ENCODE measurements at places on chromosomes 3 and 15.
A peak's percentile ranks its signal among the peaks of the same experiment; 100 is the strongest.

DNA sequence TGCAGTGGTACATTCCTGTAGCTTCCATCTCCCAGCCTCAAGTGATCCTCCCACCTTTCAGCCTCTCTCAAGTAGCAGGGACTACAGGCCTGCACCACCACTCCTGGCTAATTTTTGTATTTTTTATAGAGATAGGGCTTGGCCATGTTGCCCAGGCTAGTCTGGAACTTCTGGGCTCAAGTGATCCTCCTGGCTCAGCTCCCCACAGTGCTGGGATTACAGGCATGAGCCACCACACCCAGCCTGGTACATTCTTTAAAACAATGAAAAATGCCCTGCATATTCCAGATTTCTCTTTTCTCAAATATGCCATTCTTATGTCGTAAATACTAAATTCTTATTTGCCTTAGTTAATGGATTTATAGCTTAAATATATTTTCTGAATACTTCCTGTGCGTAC is 581.4 kb downstream of the MECOM start:
- DNase-seq, result no peak

GRCh38 chr15:66004618-66005262 is 135.4 kb downstream of the RAB11A start:
- DNase-seq, result peak; percentile 73

DNA sequence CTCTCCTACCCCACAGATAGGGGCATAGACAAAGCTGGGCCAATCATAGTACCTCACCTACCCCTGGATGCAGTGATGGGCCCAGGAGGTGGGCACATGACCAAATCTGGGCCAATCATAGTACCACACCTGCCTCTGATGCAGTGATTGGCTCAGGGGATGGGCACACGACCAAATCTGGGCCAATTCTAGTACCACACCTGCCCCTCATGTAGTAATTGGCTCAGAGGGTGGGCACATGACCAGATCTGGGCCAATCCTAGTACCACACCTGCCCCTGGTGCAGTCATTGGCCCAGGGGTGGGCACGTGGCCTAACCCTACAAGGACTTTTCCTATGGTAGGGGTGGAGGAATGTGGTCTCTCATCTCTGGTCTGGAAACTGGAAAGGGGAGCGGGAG is 56.9 kb upstream of the MEF2A start:
- DNase-seq, result peak; percentile 1

GRCh38 chr3:139547666-139548065 is 8.1 kb upstream of the RBP1 start:
- DNase-seq, result no peak

DNA sequence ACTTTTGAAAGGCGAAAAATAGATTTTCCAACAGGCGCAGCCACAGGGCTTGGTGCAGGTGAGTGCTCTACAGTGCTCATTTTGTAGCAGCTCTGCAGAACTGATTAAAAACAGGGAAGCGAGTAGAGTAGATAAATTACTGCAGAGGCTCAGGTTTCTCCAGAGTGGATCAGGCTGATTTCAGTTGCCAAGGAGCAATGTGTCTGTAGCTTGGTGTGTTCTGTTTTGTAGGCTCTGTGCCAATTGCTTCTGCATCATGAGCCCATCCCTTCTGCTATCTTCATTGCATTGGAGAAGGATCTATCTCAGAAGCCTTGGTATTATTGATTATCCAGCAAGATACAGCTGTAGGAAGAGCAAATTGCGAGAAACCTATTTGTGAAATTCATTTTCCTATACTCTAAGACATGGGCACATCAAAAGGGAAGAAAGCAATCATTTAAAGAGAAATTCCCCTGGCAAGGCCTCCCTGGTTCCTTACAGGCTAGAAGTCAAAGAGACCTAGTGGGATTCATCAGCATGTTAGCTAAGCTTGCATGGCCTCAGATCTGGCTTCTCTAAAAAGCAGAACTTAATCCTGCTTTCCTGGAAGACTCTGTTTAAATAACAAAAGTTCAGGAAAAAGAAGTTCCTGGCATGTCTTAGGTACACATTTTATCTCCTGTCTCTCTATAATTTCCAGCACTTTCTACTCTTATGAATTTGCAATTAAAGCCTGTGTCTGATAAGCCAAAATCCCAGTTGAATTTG is 432.4 kb upstream of the ATP10A start:
- DNase-seq, result no peak

DNA sequence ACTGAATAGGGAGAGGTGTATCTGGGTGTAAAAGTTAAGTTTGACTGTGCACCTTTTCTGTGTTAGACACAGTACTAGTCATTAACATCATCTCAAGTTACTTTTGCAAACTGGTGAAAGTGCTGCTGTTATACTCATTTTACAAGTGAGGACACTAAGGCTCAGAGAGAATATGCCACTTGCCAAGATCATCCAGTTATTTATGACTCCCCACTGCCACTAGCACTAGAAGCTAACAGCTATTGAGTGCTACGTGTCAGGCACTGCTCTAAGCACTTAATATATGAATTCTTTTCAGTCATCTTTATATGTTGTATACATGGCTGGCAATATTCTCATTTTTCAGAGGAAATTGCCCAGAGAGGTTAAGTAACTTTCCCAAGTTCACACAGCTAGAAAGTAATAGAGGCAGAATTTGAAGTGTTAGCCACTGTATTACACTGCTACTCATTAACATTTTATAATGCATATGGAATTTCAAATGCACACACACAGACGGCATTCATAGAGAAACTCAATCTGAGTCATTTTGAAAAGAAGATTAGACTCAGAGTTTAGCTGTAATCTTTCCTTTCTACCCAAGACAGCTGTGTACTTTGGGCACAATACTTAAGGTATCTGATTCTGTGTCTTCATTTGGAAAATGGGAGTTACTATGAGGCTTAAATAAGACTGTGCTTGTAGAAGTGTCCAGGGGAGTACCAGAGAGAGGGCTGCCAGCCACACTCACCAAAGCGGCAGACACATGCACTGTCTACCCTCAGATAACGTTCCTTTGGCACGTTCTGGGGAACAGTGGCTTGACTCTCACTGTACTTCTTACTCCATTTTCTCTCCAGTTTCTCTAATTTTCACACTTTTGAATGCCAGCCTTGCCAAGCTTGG is 1.3 kb upstream of the MASP1 start:
- no peak for DNase-seq

DNA sequence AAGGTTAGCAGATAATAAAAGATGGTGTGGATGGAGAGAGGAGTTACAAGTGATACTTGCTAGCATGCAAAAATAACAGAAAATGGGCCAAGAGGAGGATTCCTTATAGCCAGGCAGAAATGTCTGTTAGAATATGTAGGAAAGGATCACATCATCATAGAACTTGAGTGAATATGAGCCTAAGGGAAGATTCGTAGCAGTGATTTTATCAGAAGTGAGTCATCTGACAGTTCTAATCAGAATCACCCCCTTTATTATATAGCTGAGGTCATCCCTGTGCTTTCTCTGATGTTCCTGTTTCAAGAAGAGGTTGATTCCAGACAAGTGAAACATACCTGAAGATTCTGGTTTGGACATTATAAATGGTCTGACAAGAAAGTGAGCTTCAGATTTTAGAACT is 22.9 kb downstream of the EXOG start:
- no peak for DNase-seq

DNA sequence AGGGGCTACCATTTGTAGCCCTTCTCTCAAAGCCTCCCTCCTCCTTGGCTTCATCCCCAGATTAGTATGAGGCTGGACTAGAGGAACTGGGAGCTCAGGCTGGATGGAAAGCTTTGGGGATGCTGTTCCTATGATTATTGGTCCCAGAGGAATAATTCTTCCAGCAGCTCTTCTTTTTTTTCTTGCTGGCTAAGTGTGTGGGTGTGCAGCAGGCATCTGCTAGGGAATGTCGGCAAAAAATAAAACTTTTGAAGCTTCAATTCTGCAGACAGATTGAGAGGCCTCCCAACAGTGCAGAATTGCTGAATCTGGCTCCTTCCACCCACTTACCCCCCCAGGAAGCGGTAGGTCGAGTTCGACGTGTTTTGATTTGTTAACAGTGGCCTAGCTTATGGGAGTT is 138.5 kb upstream of the ANKRD28 start:
- DNase-seq, result no peak

- DNase-seq, result peak; percentile 14
Observed at GRCh38 chr3:46266598-46266997, 24.3 kb downstream of the CCR3 start.

DNA sequence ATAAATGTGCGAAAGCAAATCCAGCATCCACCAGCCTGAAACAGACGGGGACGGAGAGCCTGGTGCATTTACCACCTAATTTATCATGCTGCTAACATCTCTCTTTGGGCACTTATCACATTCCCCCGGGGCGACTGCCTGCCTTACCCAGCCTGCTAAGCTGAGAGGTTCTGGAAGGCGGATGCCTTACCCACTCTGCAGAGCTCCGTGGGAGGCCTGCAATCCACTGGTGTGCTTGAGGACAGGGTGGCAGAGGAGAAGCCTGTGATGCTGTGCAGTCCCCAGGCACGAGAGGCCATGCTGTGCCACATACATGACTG is 25.5 kb downstream of the MGLL start:
- DNase-seq, result no peak

- DNase-seq, result peak; percentile 62
Observed at GRCh38 chr3:129441782-129442181, 1.8 kb downstream of the IFT122 start.

DNA sequence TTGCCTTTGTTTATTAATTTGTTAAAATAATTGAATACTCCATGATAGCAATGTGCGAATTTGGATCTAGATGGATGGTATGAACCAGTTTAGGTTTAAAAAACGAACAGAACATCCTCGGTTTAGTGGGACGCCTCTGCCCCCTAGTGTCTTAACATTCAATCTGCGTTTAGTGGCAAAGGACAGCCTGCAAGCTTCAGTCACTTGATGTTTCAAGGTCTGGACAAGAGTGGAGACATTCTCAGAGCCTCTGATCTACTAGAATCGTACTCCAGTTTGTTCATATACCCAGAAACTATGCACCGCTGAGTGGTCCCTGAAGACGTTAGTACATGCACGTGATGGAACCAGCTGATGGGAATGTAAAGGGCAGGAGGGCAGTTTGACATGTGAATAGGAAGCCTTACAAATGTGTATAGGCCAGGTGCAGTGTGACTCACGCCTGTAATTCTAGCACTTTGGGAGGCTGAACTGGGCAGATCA is 17.8 kb upstream of the ATP13A4 start:
- peak; percentile 70 for DNase-seq

DNA sequence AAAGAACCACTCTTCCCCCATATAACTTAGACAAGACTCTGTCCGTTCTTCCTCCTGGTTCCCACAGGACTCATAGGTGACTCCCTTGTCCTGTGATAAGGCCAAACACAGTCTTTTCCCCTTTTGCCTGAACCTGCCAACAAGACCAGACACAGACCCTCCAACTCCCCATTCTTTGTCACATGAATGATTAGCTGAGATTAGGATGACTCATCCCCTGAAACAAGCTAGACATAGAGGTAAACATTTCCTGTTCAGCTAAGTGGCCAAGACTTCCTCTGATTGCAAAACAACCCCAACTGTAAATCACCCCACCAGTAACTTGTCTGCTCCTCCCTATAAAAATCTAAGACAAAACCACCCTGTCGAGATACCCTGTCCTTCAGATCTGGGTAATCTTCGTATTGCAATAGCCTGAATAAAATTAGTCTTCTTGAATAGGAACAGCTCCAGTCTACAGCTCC is 11.4 kb upstream of the HTR3E start:
- no peak for DNase-seq

All from AG20443 (cell line).